Smooth muscle cell of the coronary artery (primary cell): ENCODE measurements at places on chromosomes 7 and 10. TPM values are rescaled to one million over a fixed set of nuclear protein-coding genes. Genes with fewer than 3 reads are reported as not detected.

Gene C7orf57
- not detected in 2 replicates for total RNA-seq

Gene MCM7
- 23.5 and 39.1 TPM in 2 replicates for total RNA-seq

Gene PMPCB
- 42.7 and 51.4 TPM in 2 replicates for total RNA-seq

Gene DDX21
- 25.4 and 66.2 TPM in 2 replicates for total RNA-seq

Gene CARD11
- total RNA-seq = 0.68 TPM in 1 of 2 replicates, not detected in the other

Gene CYP3A4
- total RNA-seq = not detected in 2 replicates

Gene STEAP1
- 8.9 and 53.9 TPM in 2 replicates for total RNA-seq

Gene ZPBP
- not detected in 2 replicates for total RNA-seq

Gene CTTNBP2
- total RNA-seq = 0.08 and 0.12 TPM in 2 replicates

Gene OIT3
- total RNA-seq = 0.08 TPM in 1 of 2 replicates, not detected in the other

Gene GPR85
- total RNA-seq = 0.12 and 0.60 TPM in 2 replicates

Gene GDF2
- not detected in 2 replicates for total RNA-seq

Gene KLF14
- not detected in 2 replicates for total RNA-seq

Gene HHEX
- under 0.01 and 7.7 TPM in 2 replicates for total RNA-seq

Gene LIPK
- total RNA-seq = not detected in 2 replicates

Gene UCN3
- not detected in 2 replicates for total RNA-seq

Gene STEAP2
- total RNA-seq = 2.6 and 48.2 TPM in 2 replicates

Gene EGR2
- total RNA-seq = 0.15 and 1.3 TPM in 2 replicates

Gene LRRC17
- 39.7 and 84.9 TPM in 2 replicates for total RNA-seq

Gene FAM25C
- total RNA-seq = not detected in 2 replicates

Gene PIK3CG
- 0.12 TPM in 1 of 2 replicates, not detected in the other for total RNA-seq

Gene GALNT17
- 0.35 TPM in 1 of 2 replicates, not detected in the other for total RNA-seq

Gene CPVL
- total RNA-seq = 0.08 and 1.9 TPM in 2 replicates

Gene MOGAT3
- not detected in 2 replicates for total RNA-seq

Gene CNPY1
- total RNA-seq = not detected in 2 replicates

Gene ELOVL3
- total RNA-seq = 0.15 and 1.5 TPM in 2 replicates

Gene SCIN
- total RNA-seq = 0.23 and 0.75 TPM in 2 replicates

Gene PROSER2
- total RNA-seq = 0.70 and 2.3 TPM in 2 replicates

Gene AKR1C8
- not detected in 2 replicates for total RNA-seq

Gene TMEM273
- 0.47 TPM in 1 of 2 replicates, not detected in the other for total RNA-seq

Gene GFRA1
- under 0.01 and 0.35 TPM in 2 replicates for total RNA-seq

Gene OR2A1
- 0.08 and 0.12 TPM in 2 replicates for total RNA-seq
